Activated T-cell treated with anti-CD3 and anti-CD28 coated beads for 24 hours (primary cell): ENCODE measurements at places on chromosomes 13 and 19.
A peak's percentile ranks its signal among the peaks of the same experiment; 100 is the strongest.

- no peak for DNase-seq
Observed at GRCh38 chr13:76455960-76456359, 430.2 kb downstream of the KCTD12 start.

GRCh38 chr19:34364830-34365462, at the start of gene GPI:
TSS of gene GPI (plus strand) at chr19:34365196. CDS start at chr19:34365267, 71 bp downstream.
- DNase-seq: peak; percentile 63

GRCh38 chr13:93249364-93250306, 23.0 kb downstream of the GPC6 start:
- no peak for DNase-seq

GRCh38 chr13:31733066-31733465, 6.3 kb upstream of the RXFP2 start:
- no peak for DNase-seq

- no peak for DNase-seq
Observed at GRCh38 chr19:54262470-54262869, 5.4 kb upstream of the LILRB5 start.

- no peak for DNase-seq
Observed at GRCh38 chr19:57850553-57851017, 926 bp downstream of the ZNF587 start.

GRCh38 chr13:42548731-42549551, 25.0 kb upstream of the TNFSF11 start:
- no peak for DNase-seq

- DNase-seq: no peak
Observed at GRCh38 chr13:69168436-69168835, 939.2 kb upstream of the ATXN8OS start.

DNA sequence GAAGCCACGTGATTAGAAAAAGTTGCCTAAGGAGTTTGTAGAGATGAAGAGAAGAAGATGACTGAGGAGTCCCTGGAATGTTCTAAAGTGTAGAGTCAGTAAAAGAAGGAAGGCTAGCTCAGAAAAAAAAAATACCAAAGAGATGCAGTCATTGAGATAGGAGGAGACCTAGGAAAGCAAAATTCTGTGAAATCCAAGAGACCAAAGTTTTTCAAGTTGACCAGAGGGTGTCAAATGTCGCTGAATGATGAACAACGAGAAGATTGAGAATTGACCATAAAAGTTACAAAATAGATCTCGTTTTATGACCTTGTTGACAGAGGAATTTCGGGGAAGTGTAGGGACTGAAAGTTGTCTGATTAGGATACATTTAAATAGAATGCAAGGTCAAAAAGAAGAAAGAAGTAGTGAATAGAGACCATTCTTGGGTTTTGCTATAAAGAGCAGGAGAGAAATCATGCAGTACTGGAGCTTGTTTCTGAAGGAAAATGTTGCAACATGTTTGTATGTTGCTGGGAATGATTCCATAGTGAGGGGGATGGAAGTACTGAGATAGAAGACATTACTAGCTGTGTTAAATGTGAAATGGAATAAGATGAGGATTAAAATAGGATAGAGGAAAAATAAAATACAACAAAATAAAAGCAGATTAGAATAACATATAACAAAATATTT, 30.2 kb upstream of the HTR2A start:
- DNase-seq: no peak

DNA sequence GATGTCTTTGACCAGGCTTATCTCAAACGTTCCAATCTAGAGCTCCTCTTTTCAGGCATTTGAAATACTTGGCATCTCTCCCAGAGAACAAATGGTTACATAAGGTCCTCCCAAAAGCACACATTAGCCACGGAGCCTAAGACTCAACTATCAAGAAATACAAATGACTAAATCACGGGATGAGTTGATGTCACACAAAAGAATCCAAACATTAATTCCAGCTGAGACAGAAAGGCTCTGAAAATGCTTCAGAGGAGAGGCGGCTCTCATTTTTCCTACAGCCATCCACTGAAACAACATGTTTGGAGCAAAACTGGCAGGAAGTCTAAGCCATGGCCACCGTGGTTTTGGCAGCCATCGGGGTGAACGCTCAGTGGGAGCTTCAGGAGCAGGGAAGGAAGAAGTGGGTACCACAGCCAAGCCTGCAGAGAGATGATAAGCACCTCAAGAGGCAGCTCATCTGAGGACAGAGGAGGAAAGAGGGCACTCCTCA, 122.5 kb downstream of the STK24 start:
- DNase-seq: no peak

DNA sequence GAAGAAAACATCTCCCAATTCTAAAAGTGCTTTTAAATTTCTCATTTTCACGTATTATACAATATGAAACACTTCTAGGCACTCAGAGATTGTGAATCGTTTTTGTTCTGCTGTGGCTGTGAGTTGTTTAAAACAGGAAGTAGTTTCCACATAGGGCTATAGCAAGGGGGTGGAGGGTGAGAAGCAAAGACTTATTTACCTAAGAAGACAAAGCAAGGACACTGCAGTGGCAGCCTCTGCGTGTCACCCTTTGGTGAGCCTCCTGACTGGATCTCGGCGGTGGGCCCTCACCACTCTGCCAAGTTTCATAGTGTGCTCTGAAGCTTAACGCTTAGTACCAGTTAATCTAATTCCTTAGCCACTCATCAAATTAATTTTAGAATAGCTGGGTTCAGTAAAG, 56.8 kb downstream of the TNFSF13B start:
- no peak for DNase-seq

- DNase-seq: no peak
Observed at GRCh38 chr19:31292639-31293185, 56.5 kb downstream of the TSHZ3 start.

- DNase-seq: no peak
Observed at GRCh38 chr19:33414667-33415605, 41.4 kb downstream of the CEBPG start.

DNA sequence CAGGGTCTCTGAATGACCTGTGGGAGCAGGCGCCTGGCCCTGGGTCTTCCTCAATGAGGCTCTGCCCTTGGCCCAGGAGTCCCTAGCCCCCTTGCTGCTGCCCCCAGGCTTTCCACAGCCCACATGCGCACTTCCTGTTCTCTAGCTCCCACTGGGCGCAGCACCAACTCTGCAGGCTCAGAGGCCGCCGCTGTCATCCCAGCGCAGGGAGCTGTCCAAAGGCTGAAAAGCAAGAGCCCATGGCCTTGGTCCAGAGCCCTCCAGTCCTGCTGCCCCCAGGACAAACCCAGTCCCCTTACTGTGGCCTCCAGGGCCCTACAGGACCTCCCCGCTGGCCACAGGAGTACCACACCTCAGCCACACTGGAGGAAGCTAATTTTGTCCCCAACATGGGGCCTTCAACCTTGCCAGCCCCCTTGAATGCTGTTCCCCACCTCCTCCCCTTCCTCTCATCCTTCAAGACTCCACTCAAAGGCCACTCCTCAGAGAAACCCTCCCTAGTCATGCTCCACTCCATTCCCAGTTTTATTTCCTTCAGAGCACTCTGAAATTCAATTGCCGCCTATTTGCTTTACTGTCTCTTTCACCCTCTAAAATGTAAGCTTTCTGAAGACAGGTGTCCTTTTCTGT, 8.0 kb upstream of the POU2F2 start:
- DNase-seq: no peak

GRCh38 chr13:25847145-25847544, 204.7 kb downstream of the SHISA2 start:
- no peak for DNase-seq

GRCh38 chr13:49279885-49280284, 32.2 kb downstream of the CDADC1 start:
- no peak for DNase-seq

DNA sequence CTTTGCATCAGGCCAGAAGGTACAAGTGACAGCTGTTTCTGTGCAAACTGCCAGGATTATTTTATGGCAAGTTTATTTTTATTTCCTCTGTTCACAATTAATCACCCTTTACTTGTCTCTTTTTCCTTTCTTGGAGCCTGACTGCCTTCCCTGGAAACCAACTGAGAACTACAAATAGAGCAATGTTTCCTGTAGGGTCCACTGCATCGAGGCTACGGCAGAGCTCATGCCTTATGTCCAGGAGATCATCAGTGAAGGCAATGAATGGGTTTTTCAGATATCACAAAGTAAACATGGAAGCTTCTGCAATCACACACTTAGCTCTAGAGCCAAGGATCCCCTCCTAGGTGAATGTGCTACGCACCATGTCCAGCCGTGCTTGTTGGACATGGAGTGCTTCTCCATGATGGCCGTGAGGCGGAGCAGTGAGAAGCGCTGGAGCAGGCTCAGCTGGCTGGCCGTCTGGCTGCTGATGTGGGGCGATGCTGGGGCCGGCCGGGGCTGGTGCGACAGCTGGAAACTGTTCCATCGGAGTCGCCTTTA, 110.9 kb downstream of the KL start:
- no peak for DNase-seq

DNA sequence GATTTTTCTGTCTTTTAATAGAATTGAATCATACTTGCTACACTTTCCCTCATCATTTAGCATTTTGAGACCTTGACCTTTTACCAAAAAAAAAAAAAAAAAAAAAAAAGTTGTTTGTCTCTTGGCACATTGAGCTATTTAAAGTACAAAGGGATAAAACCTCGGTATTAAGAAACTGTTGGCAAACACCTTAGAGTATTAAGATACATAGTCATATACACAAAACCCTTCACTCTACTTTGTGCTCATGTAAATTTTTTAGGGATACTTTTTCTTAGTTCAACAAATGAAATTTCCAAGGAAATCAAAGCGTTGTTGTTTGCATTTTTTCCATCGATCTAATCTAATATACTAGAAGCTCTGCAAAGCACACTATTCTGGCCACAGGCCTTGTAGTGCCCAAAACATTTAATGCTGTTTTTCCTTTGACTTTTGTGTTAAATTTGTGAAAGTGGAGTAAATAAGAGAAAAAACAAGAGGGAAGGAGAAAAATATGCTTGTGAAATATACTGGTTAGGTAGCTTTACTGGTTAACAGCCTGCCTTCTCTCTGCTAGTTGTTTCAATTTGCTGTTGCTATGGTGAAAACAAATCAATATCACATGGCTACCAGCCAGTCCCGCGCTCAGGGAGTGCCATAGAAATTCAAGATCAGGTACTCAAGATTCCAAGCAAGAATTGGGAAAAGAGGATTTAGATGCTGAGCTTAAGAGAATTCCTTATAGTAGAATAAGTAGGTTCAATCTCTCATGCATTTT, 2.6 kb downstream of the MBNL2 start:
- no peak for DNase-seq

GRCh38 chr19:58395979-58396627, 647 bp downstream of the RNF225 start:
- DNase-seq: peak; percentile 16

DNA sequence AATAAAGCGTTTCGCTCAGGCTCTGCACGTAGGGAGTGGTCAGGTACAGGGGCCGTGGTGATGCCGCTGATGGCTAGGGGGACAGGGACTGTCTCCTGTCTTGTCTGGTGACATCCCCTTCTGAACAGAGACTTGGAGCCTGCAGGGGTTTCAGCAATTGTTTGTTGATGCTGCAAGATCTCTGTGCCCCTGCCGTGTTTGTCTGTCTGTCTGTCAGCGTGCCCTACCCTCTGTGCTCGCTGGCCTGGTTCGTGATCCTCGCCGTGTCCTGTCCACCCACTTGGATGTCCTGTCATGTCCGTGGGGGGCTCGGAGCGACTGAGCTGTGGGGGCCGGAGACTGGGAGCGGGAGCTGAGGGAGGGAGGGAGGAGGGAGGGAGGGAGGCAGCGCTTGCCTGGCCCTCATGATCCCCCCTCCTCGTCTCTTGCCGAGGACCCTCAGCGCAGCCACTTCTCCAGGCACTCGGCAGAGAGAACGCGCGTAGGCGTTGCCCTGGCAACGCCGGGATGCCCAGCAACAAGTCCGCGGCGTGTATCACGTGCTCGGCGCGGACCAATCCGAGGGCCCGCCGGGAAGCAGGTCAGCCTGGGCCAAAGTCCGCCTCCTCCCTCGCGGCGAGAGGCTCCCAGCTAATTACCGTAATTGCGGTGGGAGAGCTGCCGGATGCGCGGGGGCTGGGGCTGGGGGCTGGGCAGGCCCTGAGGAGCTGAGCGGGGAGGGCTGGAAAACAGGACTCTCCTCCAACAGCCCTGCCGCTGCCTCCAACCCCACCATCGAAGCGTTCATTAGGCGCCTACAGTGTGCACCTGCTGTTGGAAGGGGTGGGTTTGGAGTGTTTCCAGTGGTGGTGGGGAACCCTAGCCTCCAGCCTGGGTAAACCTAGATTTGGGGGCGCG, 31.9 kb upstream of the FEM1A start:
- peak; percentile 39 for DNase-seq

DNA sequence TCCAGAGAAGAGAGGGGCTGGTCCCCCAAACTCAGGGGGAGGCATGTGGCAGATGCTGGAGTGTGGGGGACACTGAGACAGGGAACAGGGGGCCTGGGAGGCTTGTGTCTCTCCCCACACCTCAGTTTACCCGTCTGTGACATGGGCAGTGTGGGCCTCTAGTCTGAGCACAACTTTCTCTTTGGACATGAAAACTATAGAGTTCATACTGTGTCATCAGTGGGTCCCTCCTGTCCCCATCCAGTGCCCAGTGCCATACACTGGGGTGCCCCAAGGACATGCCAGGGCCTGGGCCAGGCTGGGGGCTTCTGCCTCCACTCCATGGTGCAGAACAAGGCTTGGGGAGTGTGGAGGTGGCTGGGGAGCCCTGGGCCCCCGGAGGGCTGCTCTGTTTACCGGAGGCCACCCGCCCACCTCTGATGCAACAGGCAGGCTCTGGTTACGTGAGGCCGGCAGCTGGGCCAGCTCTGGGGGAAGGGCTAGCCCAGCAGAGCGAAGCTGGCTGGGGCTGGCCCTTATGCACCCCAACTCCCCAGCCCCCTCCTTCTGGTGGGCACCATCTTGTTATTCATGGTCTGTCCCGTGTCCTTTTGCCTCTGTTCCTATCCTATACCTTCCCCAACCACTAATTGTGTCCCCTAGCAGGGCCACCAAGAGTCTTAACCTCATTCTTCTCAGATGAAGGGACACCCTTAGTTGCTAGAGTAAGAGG, 1.9 kb upstream of the MEF2B start:
- DNase-seq: no peak

- DNase-seq: no peak
Observed at GRCh38 chr13:111114362-111115060, 599 bp upstream of the ARHGEF7 start.

DNA sequence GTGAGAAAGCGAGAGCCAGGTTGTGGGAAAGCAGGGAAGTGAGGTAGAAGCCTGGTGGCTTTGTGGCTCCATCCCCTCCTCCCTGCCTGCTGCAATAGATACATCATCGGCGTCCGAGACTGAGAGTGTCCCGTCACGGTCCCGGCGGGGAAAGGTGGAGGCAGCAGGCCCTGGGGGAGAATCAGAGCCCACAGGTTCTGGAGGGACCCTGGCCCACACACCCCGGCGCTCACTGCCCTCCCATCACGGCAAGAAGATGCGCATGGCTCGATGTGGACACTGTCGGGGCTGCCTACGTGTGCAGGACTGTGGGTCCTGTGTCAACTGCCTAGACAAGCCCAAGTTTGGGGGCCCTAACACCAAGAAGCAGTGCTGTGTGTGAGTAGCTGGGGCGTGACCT, 5.1 kb downstream of the KMT2B start:
- DNase-seq: no peak
